Progenitor cell of endocrine pancreas (in vitro differentiated cells): ENCODE measurements at places on chromosomes 4 and X. TPM values are rescaled to one million over a fixed set of nuclear protein-coding genes. Genes with fewer than 3 reads are reported as not detected.

- no peak for DNase-seq
Measured at GRCh38 chrX:9899640-9900111, 67.5 kb upstream of the CLDN34 start.

AFM gene
- total RNA-seq, result 0.26 and 0.47 TPM in 2 replicates

PTPN13 gene
- 55.2 and 63.1 TPM in 2 replicates for total RNA-seq

LRP2BP gene
- total RNA-seq, result 0.17 and 0.33 TPM in 2 replicates

SPANXC gene
- not detected in 2 replicates for total RNA-seq
